Thyroid gland (tissue), 4 donors: ENCODE measurements at places on chromosomes 6 and 20.

- DNase-seq, result no peak
Observed at GRCh38 chr20:36571564-36572504, 1.6 kb upstream of the TGIF2 start.

GRCh38 chr6:151448623-151449022 lies 3.3 kb downstream of the RMND1 start:
- DNase-seq, result peak; percentile 14

GRCh38 chr6:129853996-129854711 lies 7.0 kb downstream of the TMEM244 start:
- no peak for DNase-seq

GRCh38 chr6:37160922-37161778 lies 8.8 kb upstream of the PIM1 start:
- no peak for DNase-seq

- DNase-seq, result peak; percentile 30
Observed at GRCh38 chr6:90219209-90219985, 77.2 kb downstream of the BACH2 start.
